ENCODE measurements at places on chromosomes 11 and 22.
A peak's percentile ranks its signal among the peaks of the same experiment; 100 is the strongest.

DNA sequence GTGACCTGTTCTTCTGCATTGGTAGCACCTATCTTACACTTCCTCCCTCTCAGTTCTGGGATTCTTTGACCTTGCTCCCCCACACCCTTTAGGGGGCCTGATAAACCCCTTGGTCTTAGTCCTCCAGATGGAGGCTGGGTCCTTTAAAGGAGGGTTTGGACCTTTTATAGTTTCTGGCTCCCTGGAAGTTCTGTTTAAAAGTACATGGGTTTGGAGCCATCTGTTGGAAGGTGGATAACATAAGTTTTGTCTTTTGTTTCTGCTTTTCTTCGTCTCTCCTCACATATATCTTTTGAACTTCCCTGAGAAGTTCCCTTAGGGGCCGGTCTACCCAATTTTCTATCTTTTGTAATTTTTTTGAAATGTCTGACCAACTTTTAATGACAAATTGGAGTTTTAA, 17.9 kb upstream of the HYLS1 start:
- DNase-seq = no peak

DNA sequence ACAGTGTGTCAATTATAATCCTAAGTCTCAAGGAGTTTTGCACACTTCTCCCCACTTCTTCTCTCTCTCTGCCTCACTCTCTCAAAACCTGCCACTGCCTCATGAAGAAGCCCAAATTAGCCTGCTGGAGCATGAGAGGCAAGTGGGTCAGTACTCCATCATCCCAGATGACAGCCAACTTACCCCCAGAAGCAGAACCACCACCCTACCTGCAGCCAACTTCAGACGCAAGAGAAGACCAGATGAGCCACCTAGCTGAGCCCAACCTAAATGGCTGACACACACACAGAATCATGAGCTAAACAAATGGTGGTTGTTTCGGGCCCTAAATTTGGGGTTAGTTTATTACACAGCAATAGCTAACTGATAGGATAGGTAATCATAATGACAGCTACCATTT, 61.2 kb downstream of the CD82 start:
- no peak for DNase-seq

- no peak for DNase-seq
Measured at GRCh38 chr22:44151676-44152075, 29.0 kb upstream of the PARVG start.

DNA sequence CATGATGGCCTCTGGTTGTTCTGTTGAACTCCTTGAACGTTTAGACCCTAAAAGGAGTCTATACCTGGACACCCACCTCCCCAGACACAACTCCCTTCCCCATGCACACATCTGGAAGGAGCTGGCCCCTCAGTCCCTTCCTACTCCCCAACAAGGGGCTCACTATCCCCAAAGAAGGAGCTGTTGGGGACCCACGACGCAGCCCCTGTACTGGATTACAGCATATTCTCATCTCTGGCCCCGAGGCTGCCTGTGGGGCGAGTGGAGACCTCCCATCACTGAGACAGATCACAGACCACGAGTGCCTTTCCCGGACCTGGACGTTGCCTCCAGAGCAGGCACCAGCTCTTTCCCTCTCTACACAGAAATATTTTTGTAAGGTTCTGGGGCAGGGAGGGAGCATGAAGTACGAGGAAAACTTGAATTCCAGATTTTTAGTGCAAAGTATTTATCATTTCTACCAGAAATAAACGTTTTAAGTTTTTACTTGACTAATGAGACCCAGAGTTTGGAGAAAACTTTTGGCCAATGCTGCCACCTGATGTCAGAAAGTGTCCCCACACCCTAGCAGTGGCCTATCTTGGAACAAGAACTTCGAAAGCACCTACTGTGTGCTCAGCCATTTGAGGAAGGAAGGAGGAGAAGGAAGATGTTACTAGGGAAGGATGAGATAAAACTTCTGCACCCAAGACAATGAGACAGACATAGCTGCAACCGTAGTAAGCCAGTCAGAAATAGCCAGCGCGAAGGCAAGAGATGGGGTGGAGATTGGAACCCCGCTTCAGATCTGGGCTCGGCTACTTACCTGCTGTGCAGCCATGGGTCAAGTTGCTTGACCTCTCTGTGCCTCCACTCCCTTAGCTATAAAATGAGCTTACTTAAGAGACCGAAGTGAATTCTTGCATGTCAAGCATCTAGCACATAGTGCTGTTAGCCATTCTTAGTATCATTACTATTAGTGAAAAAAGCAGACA, 10.2 kb upstream of the POU2F3 start:
- peak; percentile 64 for DNase-seq

GRCh38 chr11:128814856-128815705, 52.0 kb downstream of the KCNJ1 start:
- DNase-seq = no peak

DNA sequence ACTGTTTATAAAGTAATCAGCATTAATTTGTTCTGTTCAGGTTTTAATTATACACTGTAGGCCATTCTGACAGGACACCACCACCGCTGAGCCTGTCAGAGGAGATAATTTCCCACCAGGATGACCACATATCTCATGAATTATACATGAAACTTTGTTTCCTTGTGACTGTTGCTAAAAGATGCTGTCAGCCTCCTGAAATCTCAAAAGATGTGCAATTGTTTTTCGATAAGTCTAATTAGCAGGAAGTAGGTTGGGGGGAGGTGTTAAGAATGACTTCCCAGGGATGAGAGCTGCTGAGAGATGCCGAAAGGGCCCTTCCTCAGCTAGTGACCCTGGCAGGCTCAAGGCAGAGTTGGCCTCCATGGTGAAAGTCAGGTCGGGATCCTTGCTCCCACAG, 485.4 kb downstream of the SOX6 start:
- DNase-seq = no peak

GRCh38 chr11:61077936-61078335, 24.4 kb upstream of the CD5 start:
- DNase-seq = no peak

DNA sequence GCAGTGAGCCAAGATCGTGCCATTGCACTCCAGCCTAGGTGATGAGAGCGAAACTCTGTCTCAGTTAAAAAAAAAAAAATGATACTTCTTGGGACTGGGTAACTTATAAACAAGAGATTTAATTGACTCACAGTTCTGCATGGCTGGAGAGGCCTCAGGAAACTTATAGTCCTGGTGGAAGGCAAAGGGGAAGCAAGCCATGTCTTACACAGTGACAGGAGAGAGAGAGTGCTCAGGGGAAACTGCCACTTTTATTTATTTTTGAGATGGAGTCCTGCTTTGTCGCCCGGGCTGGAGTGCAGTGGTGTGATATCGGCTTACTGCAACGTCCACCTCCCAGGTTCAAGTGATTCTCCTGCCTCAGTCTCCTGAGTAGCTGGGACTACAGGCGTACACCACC, 8.2 kb downstream of the SDF2L1 start:
- DNase-seq = no peak

DNA sequence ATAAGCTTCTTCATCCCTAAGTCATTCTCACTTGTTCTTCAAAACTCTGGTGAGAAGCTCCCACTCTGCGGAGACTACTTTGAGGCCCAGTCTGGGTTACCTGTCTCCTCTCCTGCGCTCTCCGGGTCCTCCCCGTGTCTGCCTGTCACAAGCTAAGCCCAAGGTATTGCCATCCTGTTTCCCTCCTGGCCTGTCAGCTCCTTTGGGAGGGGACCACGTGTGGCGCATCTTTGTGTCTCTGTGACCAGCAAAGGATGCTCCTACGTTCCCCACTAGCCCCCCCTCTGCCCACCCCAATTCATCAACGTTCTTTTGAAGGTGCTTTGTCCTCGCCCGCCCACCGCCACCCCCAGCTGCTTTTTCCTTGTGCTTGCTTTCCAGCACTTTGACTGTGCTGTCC, 31.8 kb upstream of the FBLN1 start:
- DNase-seq = no peak

DNA sequence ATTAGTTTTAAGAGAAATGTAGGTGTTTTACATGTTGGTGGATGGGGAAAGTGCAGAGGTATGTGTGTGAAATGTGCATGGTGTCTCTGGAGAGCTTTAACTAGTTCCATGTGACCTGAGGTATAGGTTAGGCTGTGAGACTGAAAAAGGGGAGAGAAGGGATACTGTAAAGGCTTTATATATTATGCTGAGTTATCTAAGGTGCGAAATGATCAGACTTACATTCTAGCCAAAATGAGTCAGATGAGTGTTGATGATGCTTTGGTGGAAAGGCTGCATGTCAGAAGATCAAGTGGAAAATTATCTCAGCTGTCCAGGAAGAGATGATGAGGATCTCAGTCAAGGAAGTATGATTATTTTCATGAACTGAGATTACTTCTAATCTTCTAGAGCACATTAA, 15.8 kb downstream of the ACAT1 start:
- DNase-seq = no peak

DNA sequence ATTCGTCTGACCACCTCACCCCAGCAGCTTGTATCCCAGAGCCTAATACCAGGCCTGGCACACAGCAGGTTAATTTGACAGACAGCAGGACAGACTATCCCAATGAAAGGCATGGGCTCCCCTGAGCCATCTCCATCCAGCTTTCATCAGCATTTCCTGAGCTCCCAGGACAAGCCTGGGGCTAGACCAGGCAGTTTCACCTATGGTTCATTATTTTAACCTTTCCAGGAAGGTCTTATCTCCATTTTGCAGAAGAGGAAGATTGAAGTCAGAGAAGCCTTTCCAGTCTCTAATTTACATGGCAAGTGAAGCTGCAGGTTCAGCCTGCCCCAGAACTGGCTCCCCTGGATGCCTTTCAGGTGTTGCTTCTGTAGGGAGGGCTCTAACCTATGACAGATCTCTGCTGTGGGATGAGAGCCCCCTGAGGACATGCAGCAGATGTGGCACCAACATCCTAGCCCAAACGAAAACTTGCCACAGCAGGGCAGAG, 17.0 kb downstream of the ARRB1 start:
- no peak for DNase-seq

DNA sequence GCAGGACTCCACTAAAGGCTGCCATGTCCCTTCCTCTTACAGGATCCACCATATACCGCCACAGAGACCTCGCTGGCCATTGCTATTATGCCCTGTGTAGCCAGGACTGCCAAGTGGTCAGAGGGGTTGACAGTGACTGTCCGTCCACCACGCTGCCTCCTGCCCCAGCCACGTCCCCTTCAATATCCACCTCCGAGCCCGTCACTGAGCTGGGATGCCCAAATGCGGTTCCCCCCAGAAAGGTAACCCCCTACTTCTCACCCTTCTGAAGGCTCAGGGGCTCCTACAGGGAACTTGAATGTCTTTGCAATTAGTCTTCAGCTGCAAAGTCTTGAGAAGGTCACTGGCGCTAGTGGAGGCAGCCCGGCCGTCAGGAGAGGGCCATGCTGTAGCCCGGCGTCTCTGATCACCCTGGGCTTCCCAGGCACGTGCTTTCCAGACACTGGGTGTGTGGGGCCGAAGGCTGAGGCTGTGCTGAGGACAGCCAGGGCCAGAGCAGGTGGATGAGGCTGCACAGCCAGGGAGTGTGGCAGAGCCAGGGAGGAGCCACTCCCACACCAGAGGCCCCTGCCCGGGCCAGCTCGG, 30.0 kb upstream of the MUC5B start:
- no peak for DNase-seq

- no peak for DNase-seq
Measured at GRCh38 chr11:35629914-35630313, 11.7 kb downstream of the FJX1 start.

DNA sequence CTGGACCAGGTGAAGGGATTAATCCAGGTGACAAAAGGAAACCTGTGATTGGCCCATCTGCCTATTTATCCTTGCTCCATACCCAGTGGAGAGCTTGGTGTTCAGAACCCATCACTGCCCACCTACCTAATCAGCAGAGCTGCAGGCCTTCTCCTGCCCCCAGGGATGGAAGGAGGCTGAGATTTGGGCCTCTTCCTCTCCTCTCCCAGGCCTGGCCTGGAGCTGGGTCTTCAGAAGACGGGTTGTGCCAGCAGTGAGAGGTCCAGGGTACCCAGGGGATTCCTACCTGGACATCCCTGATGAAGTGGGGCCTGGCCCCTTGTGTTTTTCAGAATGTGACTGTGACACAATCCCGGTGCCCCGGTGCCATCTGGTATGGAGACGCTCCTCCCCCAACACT, 80.3 kb upstream of the MYOD1 start:
- no peak for DNase-seq

GRCh38 chr11:128693416-128693712, 508 bp upstream of the FLI1 start:
- no peak for DNase-seq

- DNase-seq = no peak
Measured at GRCh38 chr11:126061707-126062678, 673 bp downstream of the CDON start.

GRCh38 chr11:44243086-44243485, 66.9 kb downstream of the ALX4 start:
- no peak for DNase-seq

GRCh38 chr11:45801723-45802315, 3.1 kb upstream of the SLC35C1 start:
- no peak for DNase-seq

DNA sequence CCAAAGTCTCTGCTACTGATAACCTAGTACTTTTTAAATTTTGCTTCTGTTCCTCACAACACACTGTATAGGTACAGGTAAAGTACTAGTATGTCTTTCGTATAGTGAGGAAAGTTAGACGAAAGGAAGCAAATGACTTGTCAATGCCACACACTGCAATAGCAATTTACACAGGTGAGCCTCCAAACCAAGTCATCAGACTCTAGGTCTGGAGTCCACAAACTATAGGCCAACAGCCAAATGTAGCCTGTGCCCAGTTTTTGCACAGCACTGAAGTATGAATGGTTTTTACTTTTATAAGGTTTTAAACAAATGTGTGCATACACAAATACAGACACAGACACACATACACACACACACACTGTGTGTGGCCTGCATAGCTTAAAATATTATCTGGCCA, 28.1 kb downstream of the ALG8 start:
- DNase-seq = no peak

DNA sequence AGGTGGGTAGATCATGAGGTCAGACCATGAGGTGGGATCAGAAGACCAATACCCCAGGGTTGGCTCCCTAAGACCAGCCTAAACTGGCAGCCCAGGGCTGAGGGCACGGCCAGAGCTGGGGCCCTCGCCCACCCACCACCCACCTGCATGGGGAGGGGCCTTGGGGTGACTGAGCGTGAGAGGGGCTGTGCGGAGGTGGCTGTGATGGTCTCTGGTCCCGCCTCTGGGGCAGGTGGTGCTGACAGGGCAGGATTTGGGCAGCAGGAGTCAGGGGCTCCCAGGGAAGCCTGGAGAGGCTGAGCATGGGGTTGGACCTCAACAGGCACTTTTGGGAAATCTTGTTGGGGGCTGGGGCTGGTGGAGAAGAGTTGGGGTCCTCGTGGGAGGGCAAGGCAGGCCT, 39.8 kb upstream of the MUC5AC start:
- DNase-seq = no peak

DNA sequence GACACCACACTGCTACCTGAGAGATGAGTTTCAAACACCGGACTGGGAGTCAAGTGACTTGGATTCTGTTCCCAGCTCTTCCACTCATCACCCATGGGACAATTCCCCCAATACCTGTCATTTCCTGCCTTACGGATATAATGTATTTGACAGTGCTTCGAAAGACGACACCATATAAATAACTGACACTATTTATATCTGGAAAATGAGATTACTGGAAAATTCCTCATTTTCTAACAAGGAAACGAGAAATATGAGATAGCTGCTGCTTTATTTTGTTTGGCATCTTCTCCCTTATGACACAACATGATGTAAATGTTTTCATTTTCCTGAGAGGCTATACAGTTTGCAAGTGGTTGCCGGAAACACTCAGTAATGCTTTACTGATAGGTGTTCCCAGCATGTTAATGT, 8.6 kb downstream of the HSCB start:
- DNase-seq = no peak

GRCh38 chr11:36243641-36244040, 45.6 kb downstream of the COMMD9 start:
- DNase-seq = peak; percentile 17

- no peak for DNase-seq
Measured at GRCh38 chr11:279966-280705, 1.9 kb downstream of the NLRP6 start.
